ENCODE measurements at places on chromosomes 12 and 14.

DNA sequence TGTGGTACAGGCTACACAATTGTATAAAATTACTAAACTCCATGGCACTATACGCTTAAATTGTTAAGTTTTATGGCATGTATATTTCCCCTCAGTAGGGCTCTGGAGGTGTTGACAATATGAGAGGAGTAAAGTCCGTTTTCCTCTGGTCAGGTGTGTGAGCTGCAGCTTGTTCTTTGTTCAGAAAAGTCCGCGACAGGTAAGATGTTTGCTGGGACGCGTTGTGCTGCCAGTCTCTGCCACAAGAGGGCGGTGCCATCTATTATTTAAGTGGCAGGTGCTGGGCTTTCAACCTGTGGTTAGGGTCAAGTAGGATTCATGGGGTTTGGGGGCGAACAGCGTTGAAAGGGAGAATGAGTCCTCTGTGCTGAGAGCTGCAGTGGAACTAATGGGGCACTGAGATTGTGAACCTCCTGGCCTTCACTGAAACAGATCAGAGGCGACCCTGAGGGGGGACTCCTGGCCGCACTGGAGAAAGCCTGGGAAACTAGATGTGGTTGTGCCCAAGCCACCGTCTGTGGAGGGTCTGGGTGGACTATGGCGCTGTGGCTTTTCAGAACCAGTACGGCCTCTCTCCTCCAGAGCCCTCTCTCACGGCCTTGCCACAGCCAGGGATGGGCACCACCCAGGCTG is 179.0 kb downstream of the SLC15A4 start:
- DNase-seq, result peak; percentile 6

DNA sequence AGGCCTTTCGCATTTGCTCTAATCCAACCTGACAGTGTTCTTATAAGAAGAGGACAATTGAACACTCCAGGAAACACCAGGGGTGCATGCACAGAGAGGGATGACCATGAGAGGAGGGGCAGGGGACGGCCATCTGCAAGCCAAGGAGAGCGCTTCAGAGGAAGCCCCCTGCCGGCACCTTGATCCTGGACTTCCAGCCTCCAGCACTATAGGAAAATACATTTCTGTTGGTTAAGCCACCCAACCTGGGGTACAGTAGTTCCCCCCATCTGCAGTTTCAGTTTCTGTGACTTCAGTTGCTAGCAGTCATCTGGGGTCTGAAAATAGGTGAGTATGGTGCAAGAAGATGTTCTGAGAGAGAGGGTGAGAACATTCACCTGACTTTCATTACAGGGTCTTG is 64.7 kb downstream of the CLMN start:
- DNase-seq, result no peak

- no peak for DNase-seq
Observed at GRCh38 chr12:59040656-59041055, 120.4 kb upstream of the LRIG3 start.

DNA sequence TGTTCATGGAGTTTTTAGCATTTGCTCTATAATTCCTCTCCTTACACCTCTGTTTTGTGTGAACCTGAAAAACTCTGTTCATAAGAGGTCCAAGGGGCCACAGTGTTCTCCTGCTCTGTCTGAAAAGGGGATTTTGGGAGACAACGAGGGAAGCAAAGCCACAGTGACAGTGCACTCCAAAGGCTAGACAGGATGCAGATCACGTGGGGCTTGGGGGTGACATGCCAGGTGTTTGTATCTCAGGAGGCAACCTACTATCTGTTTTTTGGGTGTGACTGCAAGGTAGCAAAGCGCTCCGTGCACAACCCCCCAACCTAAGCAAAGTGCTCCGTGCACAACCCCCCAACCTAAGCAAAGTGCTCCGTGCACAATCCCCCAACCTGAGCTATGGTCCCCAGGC is 5.1 kb upstream of the CHD4 start:
- no peak for DNase-seq

DNA sequence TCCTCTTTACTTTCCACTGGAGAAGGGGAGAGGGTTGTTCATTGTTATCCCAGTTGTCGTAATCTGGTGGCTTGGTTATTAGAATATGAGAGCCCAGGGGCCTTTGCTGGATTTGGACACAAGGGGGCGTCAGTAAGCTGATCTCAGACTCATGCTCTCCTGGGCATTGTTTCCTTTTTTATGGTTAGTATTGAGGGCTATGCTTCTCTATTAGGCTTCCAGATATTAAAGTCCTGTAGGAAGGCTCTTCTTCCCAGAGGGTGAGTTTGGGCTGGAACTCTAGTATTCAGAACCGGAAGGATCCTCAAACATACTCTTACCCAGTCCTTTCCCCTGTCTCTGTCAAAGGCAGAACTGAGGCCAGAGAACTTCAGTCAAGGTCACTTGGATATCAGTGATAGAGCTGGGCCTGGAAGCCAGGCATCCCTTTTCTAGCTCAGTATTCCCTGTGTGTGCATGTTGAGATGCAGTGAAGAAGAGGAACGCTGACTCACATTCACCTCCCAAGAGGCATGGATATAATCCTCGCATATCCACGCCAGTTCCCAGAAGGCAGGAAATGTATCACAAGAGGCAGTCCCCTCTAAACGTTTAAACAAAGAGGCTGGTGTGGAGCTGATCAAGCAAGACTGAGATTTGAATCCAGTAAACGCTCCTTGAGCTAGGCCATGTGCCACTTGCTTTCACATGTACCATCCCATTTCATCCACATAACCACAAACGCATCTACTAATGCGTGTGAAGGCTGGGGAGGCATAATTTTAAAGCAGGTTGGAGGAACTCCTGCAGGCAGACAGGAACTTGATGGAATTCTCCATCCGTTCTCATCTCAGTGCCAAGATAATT is 41.6 kb downstream of the UBE3B start:
- DNase-seq, result peak; percentile 50

- DNase-seq, result peak; percentile 61
Observed at GRCh38 chr14:61372379-61372778, 51.0 kb downstream of the PRKCH start.

GRCh38 chr12:101891462-101891971 is 14.1 kb downstream of the DRAM1 start:
- no peak for DNase-seq

All from activated CD4-positive, alpha-beta T cell treated with anti-CD3 and anti-CD28 coated beads, Interleukin-2, amount 50 U/mL, for 16 hours (primary cell).